Retinal pigment epithelial cell (primary cell): ENCODE measurements at places on chromosomes 11 and 22.

GRCh38 chr11:110984147-110984546, 261.4 kb upstream of the POU2AF2 start:
- peak; percentile 79 for DNase-seq

DNA sequence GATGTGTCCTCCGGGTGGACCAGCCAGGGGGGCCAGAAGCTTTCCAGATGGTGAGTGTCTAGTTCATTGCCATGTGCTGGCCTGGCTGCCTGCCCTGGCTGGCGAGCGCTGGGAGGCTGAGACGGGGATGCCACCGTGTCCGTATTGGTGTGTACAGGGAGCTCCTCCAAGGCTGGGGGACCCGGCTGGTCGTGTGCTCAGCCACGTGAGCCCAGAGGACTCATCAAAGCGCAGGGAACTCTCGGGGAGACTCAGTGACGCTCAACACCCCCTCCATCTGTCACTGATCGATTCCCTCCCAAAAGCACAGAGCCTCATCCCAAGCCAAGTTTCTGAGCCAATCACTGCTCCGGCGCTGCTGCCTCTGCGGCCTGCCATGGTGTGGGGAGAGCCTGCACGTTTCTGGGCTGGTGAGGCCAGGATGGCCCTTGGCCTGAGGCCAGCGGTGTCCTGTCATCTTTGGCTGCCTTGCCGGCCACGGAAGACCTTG, 423.7 kb downstream of the SHANK2 start:
- DNase-seq, result no peak

DNA sequence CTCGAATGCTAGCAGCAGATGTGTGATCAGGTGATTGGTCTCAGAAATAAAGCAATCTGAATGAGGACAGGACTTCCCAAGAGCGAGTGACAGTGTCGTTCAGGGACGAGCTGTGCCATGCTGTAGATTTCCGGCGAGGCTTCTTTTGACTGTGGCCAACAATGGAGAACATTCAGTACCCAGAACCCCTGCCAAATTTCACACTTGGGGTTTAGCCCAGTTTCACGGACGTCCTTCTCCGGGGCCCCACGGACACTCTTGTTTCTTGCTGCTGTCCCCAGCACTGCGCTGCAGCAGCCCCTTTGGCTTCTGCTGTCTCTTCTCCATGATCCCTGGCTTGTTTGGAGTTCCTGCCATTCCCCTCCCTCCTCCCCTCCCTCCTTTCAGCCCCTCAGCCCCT, 115.1 kb upstream of the GRAMD1B start:
- DNase-seq, result no peak

DNA sequence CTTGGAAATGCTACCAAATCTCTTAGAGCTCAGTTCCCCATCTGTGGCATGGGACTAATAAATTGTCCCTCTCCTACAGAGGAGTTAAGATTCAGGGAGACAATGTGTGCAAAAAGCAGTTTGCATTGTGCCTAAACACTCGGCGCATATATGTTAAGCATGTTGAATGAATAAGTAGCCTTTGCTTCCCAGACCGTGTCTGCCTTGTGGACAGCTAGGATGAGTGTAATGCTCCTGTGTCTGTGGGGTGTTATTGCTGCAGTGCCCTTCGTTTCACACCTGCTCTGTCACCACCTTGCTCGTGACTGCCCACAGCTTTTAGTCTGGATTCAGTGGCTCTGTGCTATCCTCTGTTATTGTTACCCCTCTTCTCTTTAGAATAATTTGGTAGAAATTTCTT, 14.1 kb downstream of the ENDOD1 start:
- no peak for DNase-seq

GRCh38 chr11:79400717-79401330, 40.0 kb downstream of the TENM4 start:
- DNase-seq, result no peak
